ENCODE measurements at places on chromosomes 16 and 17.

DNA sequence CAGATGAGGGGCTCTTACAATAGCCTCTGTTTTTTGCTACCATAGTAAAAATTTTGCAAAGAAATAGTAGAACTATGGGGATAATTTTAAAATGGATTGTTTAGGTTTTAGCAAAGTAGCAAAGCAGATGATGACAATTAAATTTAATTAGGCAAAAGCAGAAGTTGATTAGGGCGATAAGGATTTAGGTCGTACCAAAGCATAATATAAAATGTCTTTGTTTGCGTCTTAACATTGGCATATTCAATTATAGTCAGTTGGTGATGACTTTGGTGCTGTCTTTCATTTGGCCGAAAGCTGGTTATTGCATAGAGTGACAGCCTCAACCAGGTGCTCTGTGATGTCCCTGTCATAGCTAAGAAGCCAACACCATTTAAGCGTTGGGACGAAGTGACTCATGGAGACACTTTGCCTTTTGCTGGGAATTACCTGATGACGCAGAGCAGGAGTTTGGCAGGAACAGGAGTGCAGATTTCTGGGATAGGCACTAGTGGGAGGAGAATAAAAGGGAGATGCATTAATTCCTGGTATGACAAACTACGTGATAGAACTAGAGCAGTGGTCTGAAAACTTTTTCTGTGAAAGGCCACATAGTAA, 38.3 kb downstream of the MAP2K6 start:
- DNase-seq, result no peak

DNA sequence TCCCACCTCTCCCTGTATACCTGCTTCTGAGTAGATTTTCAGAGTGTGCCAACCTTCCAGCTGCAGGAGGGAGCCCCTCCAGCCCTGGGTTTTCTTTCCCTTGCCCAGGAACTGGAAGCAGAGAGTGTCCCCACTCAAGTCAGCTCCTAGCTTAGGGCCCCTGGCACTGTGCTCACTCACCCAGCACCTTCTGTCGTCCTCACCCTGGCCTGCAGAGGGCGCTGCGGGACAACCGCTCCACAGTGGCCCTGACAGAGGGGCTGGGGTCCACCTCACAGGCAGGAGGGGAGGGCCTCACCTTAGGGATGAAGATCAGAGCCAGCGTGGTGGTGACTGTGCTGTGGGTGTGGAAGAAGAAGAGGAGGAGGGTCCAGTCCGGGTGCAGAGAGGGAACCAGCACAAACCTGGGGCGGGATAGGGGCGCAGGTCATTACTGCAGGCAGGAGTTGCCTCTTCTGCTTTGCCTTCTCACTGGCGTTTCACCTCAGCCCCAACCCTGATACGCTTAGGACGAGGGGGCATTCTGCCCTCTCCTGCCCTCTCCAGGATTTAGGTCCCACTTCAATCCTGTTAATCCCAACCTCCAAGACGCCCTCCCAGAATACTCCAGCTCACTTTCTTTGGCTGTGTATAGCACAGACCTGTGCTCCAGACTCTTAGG, 10.0 kb downstream of the GPR179 start:
- DNase-seq, result peak; percentile 85

DNA sequence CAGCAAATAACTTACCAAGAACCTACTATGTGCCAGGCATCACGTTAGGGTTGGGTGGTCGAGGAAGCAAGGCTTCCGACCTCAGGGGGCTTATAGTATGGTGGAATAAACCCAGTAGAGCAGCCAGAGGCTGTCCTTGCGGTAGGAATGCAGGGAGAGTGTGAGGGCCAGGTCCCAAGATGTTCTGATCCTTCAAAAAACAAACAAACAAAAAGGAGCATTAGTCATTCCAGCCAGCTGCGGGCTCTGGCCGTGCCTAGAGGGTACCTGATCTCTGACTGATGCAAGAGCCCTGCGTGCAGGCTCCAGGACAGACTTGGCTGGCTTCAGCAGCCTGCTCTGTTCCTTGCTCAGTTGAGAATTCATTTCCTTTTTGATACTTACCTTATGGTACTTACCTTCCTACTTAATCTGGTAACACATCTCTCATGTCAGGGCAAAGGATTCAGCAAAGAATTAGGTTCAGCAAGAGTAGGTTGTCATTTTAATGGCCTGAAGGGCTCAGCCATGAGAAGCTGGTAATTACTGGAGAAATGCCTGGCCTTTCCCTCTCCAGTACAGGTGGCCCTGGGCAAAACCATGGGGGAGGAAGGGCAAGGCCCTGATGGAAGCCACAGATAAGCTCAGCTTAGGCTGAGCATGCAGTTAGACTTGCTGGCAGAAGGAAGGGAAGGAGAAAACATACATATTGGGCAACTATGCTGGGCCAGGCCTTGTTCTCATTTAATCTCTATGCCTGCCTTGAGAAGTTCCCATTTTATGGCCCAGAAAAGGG, 18.4 kb downstream of the CYB5D2 start:
- DNase-seq, result no peak

DNA sequence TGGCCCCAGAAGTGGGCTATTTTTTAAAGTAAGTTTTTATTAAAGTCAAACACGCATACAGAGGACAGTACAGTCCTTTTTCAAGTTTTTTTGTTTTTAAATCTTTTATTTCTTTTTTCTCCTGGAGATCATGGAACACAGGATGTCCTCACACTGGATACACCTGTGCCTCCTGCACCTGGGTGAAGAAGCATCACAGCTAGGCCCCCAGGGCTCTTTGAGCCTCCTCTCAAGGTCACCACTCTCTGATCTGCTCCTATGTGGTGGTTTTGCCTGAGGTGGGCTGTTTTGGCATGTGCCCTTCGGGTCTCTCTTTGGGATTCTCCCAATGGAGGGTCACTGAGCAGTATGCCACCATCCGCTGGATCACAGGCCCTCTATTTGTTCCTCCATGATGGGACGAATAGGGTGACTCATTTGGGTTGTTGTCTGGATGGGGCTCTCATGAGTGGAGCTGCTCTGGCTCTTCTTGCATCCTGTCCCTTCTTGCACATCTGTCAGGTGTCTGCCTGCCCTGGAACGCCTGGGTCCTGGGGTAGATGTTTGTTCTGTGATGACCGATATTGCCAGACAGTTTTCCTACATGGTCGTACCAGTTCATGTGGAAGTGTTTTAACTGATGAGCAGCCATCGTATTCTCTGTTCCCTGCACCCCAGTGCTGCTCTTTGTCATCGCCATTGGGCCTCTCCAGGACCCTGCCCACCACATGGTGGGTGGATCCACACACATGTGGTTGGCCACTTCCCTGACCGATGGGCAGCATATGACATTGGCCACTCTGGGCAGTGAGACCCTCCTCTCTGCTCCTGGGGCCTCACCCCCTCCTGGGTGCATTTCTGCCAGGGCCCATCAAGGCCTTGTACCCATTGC, 55.2 kb upstream of the MED9 start:
- no peak for DNase-seq

- DNase-seq, result peak; percentile 86
Measured at GRCh38 chr16:68040506-68041288, 17.6 kb downstream of the DUS2 start.

GRCh38 chr17:61926826-61927207, 965 bp downstream of the INTS2 start:
- DNase-seq, result no peak

GRCh38 chr17:64084086-64084939, 45.6 kb downstream of the ERN1 start:
- no peak for DNase-seq

GRCh38 chr17:80047176-80047575, 10.7 kb downstream of the CCDC40 start:
- DNase-seq, result no peak

- peak; percentile 89 for DNase-seq
Measured at GRCh38 chr17:19766421-19767270, 18.5 kb upstream of the ALDH3A1 start.

GRCh38 chr17:5605452-5605851, 21.1 kb upstream of the NLRP1 start:
- DNase-seq, result no peak

DNA sequence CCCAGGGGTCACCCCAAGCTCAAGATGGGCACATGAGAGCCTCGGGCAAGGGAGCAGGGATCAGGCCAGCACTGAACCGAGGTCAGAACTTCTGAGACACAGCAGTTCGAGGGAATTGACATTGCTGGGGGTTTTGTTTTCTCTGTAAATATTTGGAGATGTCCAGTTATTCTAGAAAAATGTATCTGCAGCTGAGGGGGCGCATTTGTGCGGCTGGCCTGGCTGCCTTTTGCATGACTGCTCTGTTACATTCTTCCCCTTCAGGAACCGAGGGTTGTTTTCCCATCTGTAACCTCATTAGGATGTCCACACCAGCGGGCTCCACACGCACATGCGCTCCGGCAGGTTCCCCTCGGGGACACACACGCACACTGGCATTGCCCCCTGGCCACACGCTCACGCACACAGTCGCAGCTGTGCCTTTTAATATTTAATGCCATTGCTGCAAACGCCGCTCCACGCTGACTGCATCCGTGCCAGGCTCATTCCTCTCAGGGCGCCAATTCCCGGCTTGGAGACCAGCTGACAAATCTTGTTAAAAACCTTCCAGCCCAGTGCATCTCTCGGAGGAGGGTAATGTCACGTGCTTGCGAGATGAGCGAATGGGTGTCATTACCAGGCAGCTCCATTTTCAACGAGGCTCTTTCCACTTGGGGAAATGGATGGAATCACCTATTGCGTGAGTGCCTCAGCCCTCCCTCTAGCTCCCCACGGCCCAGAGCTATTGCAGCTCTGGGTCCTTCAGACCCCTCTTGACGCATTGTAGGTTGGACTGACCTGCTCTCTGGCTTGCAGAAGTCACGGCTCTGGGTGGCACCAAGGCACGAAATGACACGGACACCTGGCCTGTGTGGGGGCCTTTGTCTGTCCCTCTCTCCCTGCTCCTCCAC, 13.1 kb downstream of the CCR7 start:
- DNase-seq, result no peak

DNA sequence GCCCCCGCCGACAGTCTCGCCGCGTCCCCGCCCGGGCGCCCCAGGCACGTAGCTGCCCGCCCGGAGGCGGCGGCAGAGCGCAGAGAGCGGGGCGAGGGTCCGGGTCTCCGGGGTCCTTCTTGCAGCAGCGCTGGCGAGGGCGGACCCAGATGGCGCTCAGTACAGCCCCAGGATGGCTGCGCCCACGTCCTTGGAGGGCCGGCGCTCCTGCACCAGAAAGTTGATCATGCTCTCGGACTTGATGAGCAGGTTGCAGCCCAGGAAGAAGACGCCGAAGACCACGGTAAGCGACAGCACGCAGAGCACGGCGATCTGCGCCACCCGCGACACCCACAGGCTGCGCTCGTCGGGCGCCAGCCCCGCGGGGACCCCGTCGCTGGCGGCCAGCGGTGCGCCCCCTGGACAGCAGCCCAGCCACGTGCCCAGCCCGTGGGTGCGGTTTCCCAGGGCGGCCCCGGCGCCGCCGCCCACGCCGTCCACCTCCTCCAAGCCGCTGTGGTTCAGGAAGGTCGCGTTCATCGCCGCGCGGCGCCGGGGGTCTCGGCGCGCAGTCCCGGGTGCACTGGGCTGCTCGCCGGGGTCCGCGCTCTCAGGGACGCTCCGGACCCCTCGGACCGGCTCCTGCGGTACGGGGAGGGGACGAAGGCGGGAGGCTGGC, 435 bp downstream of the RPRML start:
- peak; percentile 20 for DNase-seq

DNA sequence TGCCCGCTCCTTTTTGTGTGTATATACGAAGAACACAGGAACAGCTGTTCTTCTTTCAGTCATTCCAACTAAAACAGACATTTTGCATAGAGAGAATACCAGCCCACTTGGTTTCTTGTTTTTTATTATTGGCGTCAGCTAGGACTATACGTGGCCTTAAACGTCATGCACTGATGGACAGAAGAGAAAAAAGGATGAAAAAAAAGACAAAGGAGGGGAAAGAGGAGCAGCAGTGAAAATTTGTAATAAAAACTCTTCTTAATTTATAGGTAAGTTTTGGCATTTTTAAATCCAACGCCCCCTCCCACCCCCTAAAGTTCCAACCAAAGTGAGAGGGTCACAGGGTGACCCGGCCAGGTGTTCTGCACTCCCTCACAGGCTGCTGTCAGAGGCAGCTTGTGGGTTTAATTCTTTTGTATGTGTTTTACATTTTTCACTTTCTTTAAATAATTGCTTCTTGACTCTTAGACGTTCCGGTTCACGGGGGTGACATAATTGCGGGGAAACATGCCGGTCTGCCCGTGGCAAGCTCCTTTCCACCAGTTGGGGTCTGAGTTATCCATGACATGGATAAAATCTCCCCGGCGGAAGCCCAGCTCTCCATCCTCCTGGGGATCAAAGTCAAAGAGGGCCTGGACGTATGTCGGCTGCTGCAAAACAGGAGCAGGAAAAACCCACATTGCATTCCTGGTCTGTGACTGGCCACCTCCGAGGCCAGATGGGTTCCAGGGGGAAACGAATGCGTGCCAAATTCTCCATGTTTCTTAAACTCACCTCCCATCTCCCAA, 30.9 kb upstream of the SLC25A19 start:
- no peak for DNase-seq

DNA sequence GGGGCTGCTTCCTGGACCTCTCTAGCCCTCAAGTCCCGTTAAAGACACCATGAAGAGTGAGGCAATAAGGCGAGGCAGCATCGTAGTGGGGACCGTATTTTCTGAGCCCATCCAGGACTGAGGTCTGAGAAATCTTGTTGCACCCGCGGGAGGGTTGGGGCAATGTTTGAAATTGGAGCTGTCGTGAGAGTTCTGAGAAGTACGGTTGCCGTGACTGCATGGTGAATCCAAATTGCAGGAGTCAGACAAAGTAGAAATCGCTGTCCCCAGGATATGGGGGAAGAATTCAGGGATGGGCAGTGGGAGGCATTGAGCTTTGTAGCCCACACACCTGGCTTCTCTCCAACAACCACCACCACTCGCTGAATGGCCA, 42.0 kb upstream of the RPL38 start:
- DNase-seq, result no peak

DNA sequence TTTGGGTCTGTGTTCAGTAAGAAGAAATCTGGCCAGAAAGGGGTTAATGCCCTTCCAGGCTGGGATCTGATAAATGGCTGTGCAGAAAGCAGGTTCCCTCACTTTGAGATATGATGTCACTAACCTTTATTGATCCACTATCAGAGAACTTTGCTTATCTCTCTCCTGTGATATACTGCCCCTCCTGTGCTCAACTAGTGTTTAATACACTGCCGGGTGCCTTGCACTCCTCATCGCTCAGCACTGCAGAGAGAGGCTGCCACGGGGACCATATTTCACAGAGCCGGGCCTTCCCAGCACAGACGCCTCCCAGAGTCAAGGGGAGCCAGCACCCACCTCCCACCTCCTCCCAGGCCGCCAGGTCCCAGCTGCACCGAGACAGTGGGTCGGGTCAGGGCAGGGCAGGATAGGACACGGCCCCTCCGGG, 20.2 kb downstream of the ZFHX3 start:
- no peak for DNase-seq

DNA sequence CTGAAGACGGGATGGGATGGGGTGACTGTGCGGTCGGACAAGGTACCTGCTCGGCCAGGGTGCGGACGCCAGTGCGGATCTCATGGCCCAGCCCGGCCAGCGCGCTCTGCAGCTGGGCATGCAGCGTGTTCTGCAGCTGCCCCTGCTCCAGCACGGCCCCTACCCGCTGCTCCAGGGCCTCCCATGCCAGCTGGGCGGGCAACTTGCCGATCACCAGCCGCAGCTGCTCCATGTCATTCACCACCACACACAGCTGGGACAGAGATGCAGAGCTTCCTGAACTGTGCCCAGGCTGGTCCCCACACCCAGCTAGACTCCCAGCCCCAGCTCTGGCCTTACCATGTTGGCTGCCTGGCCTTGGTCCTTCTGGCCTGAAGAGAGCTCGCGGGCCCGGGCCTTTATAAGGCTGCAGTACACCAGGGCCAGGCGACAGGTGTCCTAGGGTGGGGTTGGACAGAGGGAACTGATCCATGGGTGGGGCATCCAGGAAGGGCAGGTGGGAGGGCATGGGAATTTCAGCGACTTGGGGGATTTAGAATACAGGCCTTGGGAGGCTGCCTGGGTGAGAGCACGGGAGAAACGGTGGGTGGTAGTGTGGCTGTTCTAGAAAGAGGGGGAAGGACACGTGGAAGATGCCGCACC, 9.8 kb downstream of the UNC13D start:
- DNase-seq, result no peak

Data from endothelial cell (in vitro differentiated cells).